ENCODE measurements at places on chromosomes 4 and X. TPM values are rescaled to one million over a fixed set of nuclear protein-coding genes. Genes with fewer than 3 reads are reported as not detected.

DNA sequence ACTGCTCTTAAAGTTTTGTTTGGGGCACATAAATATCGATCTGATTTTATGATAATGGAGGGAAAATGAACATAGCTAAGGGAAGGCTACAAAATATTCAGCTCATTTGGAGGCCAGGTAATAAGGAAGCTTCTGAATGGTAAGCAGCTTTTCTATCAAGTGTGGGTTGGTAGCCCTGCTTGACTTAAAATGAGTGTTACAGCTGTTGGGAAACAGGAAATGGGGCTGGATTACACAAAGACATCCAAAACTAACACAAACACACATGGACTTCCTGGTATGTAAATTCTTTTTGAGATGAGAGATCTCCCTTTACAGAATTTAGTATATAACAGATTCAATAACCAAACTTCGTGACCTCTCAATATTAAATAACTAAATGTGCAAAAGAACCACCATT lies 58.0 kb downstream of the FGF16 start:
- no peak overlapping the region for H3K27ac ChIP-seq
- peaks cover 21% of the 10 kb centered on the region for H3K36me3 ChIP-seq
- no peak for DNase-seq
- H3K4me3 ChIP-seq, result no peak overlapping the region
- no peaks in the 10 kb centered on the region for H3K4me1 ChIP-seq

- H3K4me1 ChIP-seq, result no peaks in the 10 kb centered on the region
- no peaks in the 10 kb centered on the region for H3K36me3 ChIP-seq
- no peak overlapping the region for H3K4me3 ChIP-seq
- H3K27me3 ChIP-seq, result no peaks in the 10 kb centered on the region
Measured at GRCh38 chr4:150289881-150290280, 211.6 kb downstream of the DCLK2 start.

DNA sequence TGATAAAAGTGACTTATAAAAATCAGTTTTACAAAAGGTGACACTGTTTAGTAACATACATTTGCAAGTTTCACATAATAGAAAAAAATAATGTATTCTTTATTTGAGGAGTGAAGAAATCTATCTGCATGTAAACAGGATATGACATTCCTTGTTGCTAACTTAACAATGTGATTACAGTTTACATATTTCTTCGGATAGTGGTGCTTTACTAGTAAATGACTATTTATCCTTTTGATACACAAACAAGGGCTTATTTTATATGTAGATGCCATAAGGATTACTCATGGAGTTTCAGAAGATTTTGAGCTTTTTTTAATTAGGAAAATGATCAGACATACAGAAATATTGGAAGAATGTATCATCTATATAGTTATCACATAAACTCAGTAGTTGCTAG lies 126.5 kb downstream of the SLIT2 start:
- H3K27ac ChIP-seq, result no peak overlapping the region
- no peaks in the 10 kb centered on the region for H3K4me1 ChIP-seq
- H3K36me3 ChIP-seq, result no peaks in the 10 kb centered on the region
- DNase-seq, result no peak

OCIAD2 gene
- 37.2 TPM for total RNA-seq

DNA sequence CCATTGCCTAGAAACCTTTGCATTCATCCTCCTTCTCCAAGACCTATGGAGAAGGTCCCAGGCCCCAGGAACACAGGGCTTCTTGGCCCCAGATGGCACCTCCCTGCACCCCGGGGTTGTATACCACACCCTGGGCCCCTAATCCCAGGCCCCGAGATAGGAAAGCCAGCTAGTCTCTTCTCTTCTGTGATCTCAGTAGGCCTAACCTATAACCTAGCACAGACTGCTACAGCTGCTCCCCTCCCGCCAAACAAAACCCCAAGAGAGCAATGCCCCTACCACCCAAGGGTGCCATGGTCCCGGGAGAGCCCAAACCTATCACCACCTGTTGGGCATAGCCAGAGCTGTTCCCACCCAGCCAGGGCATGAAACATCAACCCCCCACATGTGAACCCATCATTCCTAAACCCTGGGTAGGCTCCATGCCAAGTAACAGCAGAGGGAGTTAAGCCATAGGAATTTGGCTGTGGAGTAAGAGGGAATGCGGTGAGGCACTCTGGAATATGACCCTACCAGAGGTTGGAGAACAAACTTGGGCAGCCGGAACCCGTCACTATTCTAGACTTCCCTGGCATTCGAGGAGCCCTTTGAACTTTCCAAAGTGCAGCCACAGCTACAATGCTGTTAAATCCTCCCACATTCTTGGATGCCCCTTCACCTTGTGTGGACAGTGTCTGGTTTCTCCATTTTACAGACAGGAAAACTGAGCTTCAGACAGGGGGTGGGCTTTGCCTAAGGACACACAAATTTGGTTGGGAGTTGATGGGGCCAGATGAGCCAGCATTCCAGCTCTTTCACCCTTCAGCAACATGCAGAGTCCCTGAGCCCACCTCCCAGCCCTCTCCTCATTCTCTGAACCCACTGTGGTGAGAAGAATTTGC lies 10.9 kb upstream of the SASH3 start:
- H3K4me3 ChIP-seq, result no peak overlapping the region
- no peaks in the 10 kb centered on the region for H3K4me1 ChIP-seq
- no peaks in the 10 kb centered on the region for H3K27me3 ChIP-seq
- H3K27ac ChIP-seq, result no peak overlapping the region
